H9 (cell line): ENCODE measurements at places on chromosomes 13 and 19. TPM values are rescaled to one million over a fixed set of nuclear protein-coding genes. Genes with fewer than 3 reads are reported as not detected.
A peak's percentile ranks its signal among the peaks of the same experiment; 100 is the strongest.

- no peak for DNase-seq
Observed at GRCh38 chr13:98187155-98187964, 10.3 kb upstream of the RNF113B start.

- no peak for DNase-seq
Observed at GRCh38 chr19:11833541-11833940, 15.0 kb upstream of the ZNF439 start.

- DNase-seq, result no peak
Observed at GRCh38 chr19:13604902-13605586, 98.8 kb upstream of the CACNA1A start.

GRCh38 chr19:7645656-7646425, 8.9 kb downstream of the STXBP2 start:
- DNase-seq, result no peak

The ZNF723 gene
- total RNA-seq, result not detected in 2 replicates

The ZSCAN22 gene
- total RNA-seq, result 4.7 and 4.8 TPM in 2 replicates

The KCNK6 gene
- 5.4 and 6.5 TPM in 2 replicates for total RNA-seq

- no peak for DNase-seq
Observed at GRCh38 chr13:113497217-113497616, 6.7 kb upstream of the DCUN1D2 start.

The C19orf67 gene
- 0.39 and 0.72 TPM in 2 replicates for total RNA-seq

The CYP4F2 gene
- total RNA-seq, result not detected in 2 replicates

- no peak for DNase-seq
Observed at GRCh38 chr19:2294687-2295335, 12.8 kb upstream of the PEAK3 start.

GRCh38 chr19:42370626-42371175, 19.4 kb downstream of the CNFN start:
- no peak for DNase-seq

The ZBTB32 gene
- 0.13 TPM in 1 of 2 replicates, not detected in the other for total RNA-seq

DNA sequence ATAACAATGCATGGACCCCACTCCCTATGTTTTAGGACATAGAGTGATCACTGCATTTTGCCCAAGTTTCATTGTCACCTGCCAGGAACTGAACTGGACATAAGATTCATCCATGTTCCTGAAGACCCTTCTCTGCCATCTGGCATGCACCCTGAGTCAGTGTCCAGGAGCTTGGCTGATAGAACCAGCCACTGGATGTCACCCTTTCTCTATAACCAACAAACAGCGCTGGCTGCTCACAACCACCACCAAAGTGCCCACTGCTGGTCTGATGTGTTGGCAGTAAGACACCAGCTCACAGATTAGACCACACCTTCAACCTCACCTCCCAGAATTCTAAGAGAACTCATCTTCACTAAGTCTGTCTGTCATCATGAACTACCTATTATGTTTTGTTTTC, 333.4 kb downstream of the ITGBL1 start:
- peak; percentile 72 for DNase-seq

DNA sequence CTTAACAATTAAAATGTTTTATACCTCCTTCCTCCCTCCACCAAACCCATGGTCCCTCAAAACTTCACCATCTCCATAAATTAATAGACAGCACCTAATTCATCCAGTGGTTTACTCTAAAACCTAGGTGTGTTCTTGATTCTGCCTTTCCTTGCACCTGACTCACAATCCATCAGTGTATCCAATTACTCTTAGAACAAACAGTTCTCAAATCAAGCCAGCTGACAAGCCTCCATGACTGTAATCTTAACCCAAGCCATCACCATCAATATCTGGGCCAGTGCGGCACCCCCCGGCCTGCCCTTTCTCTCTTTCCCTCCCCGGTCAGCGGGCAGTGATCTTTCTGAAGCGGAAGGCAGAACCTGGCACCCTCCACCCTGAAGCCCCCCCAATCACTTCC, 75.6 kb downstream of the TNFRSF19 start:
- DNase-seq, result no peak

GRCh38 chr13:71858647-71859046, 8.4 kb downstream of the DACH1 start:
- no peak for DNase-seq
